ENCODE measurements at places on chromosomes 11 and 22.

DNA sequence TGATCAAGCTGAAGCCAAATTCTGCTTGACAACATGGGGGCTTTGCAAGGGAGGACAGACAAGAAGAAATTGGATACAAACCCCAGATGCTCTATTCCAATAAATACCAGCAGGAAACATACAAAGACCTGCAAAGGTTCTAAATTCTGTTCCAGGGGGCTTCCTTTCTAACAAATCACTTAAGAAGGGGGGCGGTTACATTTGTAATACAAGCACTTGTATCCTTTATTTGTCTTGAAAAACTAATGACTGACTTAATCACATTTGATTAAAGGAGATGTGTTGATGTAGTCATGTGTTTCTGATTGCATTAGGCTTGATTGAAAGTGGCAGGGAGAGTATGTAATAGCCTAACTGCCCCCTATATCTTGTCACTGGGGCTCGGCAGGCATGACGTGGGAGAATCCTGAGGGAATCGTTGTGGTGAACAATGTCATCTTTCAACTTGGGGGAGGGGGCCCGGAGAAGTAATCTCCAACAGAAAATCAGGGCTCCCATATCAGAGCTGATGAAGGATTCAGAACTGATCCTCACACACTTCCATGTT, 361.7 kb downstream of the INSC start:
- no peak for DNase-seq

DNA sequence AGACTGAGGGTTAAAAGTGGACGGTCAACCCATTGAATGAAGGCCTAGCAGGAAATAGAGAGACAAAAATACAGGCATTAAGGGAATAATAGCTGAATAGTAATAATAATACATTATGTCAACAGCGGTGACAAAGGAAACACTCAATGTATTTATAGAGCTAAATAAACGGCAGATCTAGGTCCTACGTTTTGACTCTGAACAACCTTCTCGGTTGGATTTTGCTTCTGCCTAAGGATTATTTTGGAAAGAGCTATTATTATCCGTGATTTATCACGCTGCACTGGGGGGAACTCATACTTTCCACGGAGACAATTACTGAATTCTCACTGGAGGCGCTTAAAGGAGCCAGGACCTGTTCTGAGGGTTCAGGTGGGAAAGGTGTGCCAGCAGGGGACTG, 118.2 kb upstream of the KIRREL3 start:
- no peak for DNase-seq

DNA sequence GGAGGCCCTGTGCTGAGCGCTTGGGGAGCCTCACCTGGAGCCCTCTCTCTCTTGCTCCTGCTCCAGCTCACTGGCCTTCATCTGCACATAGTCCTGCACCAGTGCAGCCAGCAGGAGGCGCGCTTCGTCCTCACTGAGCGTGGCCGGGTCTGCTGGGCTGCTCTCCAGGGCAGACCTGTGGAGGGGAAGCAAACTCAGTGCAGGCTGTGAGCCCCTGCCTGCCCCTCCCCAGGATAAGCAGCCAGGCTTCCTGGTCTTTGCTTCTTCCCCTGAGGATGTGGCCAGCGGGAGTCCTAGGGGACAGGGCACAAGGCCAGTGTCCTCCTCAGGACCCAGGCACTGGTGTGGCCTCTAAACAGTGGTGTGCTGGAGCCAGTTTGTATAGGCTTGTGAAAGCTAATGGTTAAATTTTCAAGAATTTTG, 2.2 kb downstream of the CALCA start:
- DNase-seq: no peak

- DNase-seq: no peak
These were observed 22.1 kb upstream of the DRD2 start for GRCh38 chr11:113497066-113497910.

- no peak for DNase-seq
These were observed 81.6 kb downstream of the MYEOV start for GRCh38 chr11:69375316-69376154.

- no peak for DNase-seq
These were observed 122.2 kb downstream of the ABTB2 start for GRCh38 chr11:34235591-34236071.

- no peak for DNase-seq
These were observed 70.3 kb downstream of the MAML2 start for GRCh38 chr11:96272529-96273222.

- no peak for DNase-seq
These were observed 8.2 kb downstream of the OR51B5 start for GRCh38 chr11:5335170-5335569.

GRCh38 chr11:46380340-46381047, 975 bp upstream of the MDK start:
- no peak for DNase-seq

GRCh38 chr11:10315083-10315482, 10.2 kb downstream of the ADM start:
- DNase-seq: no peak

GRCh38 chr11:121446752-121447156, 5.4 kb upstream of the SORL1 start:
- peak; percentile 46 for DNase-seq

- no peak for DNase-seq
These were observed 71.4 kb downstream of the CHST1 start for GRCh38 chr11:45593992-45594391.
